ENCODE measurements at places on chromosomes 1 and 21.

GRCh38 chr1:167533851-167534300 lies 15.5 kb upstream of the CD247 start:
- no peaks in the 10 kb centered on the region for H3K36me3 ChIP-seq
- DNase-seq: peak; percentile 86

GRCh38 chr1:218273762-218274479 lies 11.2 kb upstream of the RRP15 start:
- H3K27me3 ChIP-seq: no peaks in the 10 kb centered on the region
- H3K4me3 ChIP-seq: no peak overlapping the region
- no peaks in the 10 kb centered on the region for H3K36me3 ChIP-seq
- DNase-seq: no peak
- peaks cover 8% of the 10 kb centered on the region for H3K4me1 ChIP-seq
- H3K27ac ChIP-seq: no peak overlapping the region

GRCh38 chr1:1786836-1787605 lies 8.8 kb upstream of the NADK start:
- peak overlapping the region; percentile 25 for H3K27ac ChIP-seq
- DNase-seq: no peak
- no peak overlapping the region for H3K4me3 ChIP-seq
- H3K27me3 ChIP-seq: no peaks in the 10 kb centered on the region
- peaks cover 13% of the 10 kb centered on the region for H3K4me1 ChIP-seq

DNA sequence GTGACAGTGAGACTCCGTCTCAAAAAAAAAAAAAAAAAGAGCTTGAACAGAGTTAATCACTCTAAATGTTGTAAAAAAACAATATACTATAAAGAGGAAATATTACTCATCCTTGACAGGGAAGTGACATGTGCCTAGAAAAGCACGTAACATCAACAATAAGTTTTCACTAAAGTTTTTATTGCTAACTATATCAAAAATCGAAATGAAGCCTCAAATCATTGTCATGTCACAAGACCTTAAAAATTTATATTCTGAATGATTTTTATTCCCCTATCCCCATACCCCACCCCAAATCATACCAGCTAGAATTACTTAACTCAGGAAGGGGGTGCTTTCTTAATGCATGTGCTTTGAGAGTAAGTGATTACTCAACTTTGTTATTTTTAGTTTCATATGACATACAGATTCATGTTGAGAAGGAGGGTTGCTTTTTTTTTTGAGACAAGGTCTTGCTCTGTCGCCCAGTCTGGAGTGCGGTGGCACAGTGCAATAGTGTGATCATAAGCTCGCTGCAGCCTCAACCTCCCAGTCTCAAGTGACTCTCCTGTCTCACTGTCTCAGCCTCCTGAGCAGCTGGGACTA lies 53.6 kb upstream of the MUTYH start:
- H3K27me3 ChIP-seq: no peaks in the 10 kb centered on the region
- H3K4me1 ChIP-seq: no peaks in the 10 kb centered on the region

DNA sequence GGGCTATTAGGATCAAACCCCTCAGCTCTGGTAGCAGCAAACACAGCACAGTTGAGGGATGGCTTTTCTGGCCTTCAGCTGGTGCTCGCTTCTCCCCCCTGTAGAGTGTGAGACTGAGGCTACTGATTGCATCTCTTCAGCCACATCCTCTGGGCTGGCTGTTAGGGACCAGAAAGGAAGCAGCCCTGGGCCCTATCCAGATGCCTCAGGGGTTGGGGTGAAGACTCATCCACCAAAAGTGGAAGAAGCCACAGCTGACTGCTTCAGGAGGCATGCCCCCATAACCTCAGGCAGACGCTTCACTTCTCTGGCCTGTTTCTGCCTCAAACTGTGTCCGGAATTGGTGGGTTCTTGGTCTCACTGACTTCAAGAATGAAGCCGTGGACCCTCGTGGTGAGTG lies 6.2 kb upstream of the TMEM200B start:
- no peak for DNase-seq
- H3K36me3 ChIP-seq: no peaks in the 10 kb centered on the region
- peaks cover 4% of the 10 kb centered on the region for H3K27me3 ChIP-seq
- H3K4me1 ChIP-seq: peaks cover 14% of the 10 kb centered on the region
- no peak overlapping the region for H3K4me3 ChIP-seq

GRCh38 chr1:41093826-41094225 lies 72.3 kb upstream of the SLFNL1 start:
- H3K4me1 ChIP-seq: no peaks in the 10 kb centered on the region
- DNase-seq: no peak
- H3K4me3 ChIP-seq: no peak overlapping the region
- no peak overlapping the region for H3K27ac ChIP-seq

- H3K4me3 ChIP-seq: no peak overlapping the region
- H3K36me3 ChIP-seq: no peaks in the 10 kb centered on the region
- H3K4me1 ChIP-seq: peaks cover 17% of the 10 kb centered on the region
- no peak for DNase-seq
- H3K27me3 ChIP-seq: peaks cover 13% of the 10 kb centered on the region
- no peak overlapping the region for H3K27ac ChIP-seq
These were observed 49.0 kb upstream of the ETS2 start for GRCh38 chr21:38756746-38757145.

DNA sequence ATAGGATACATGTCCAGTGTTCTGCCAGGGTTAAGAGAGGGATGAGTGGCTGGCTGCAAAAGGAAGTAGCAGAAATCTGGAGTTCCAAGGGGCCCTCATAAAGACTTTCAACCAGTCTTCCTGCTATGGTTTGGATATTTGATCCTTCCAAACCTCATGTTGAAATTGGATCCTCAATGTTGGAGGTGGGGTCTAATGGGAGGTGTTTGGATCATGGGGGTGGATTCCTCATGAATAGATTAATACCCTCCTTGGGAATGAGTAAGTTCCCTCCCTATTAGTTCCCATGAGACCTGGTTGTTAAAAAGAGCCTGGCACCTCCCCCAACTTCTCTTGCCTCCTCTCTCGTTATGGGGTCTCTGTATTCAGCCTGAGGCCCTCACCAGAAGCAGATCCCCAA lies 10.1 kb upstream of the GNG12 start:
- peak overlapping the region; percentile 43 for H3K27ac ChIP-seq
- no peaks in the 10 kb centered on the region for H3K36me3 ChIP-seq
- no peak for DNase-seq
- no peak overlapping the region for H3K4me3 ChIP-seq
- peaks cover 62% of the 10 kb centered on the region for H3K4me1 ChIP-seq
- no peaks in the 10 kb centered on the region for H3K27me3 ChIP-seq

- no peak for DNase-seq
- H3K27ac ChIP-seq: no peak overlapping the region
- H3K4me3 ChIP-seq: no peak overlapping the region
- no peaks in the 10 kb centered on the region for H3K27me3 ChIP-seq
These were observed 1173.6 kb downstream of the KCNT2 start for GRCh38 chr1:195434566-195435203.

GRCh38 chr1:166999075-166999474 lies 10.0 kb downstream of the MAEL start:
- peaks cover 2% of the 10 kb centered on the region for H3K36me3 ChIP-seq
- no peaks in the 10 kb centered on the region for H3K27me3 ChIP-seq
- peaks cover 9% of the 10 kb centered on the region for H3K4me1 ChIP-seq
- H3K4me3 ChIP-seq: no peak overlapping the region
- no peak overlapping the region for H3K27ac ChIP-seq

GRCh38 chr1:227004796-227005195 lies 64.7 kb downstream of the COQ8A start:
- peaks cover 3% of the 10 kb centered on the region for H3K36me3 ChIP-seq
- DNase-seq: no peak
- no peak overlapping the region for H3K4me3 ChIP-seq
- H3K27ac ChIP-seq: no peak overlapping the region
- no peaks in the 10 kb centered on the region for H3K4me1 ChIP-seq
